CMK (cell line): ENCODE measurements at places on chromosomes 5 and 9.

DNA sequence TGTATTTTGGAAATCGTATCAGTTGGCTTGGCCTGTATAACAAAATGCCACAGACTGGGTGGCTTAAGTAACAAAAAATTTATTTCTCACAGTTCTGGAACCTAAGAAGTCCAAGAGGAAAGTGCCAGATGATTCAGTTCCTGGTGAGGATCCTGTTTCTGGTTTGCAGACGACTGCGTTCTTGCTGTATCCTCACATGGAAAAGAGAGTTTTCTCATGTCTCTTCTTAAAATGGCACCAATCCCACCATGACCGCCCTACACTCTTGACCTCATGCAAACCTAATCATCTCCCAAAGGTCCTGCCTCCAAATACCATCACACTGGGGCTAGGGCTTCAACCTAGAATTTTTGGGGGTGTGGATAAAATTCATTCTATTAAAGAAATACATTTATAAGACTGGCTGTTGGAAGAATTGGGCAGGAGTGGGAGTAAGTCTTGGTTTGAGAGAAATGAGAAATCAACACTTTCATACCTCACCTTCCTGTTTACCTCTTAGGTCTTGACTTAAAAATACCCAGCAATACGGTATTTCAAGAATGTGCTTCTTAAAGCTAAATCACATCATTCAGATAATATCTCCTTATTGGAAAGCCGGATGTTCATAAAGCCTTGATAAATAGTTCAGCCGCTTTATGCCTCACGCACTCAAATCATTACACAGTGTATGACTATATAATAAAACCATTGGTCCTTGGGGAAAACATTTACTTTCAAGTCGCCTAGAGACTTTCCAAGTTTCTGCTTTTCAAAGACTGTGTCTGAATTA is 28.7 kb downstream of the PTTG1 start:
- DNase-seq: no peak

GRCh38 chr9:16310278-16311110 is 560.0 kb downstream of the BNC2 start:
- no peak for DNase-seq

- no peak for DNase-seq
These were observed 35.7 kb downstream of the LMX1B start for GRCh38 chr9:126649477-126649876.

- no peak for DNase-seq
These were observed 33.2 kb downstream of the TTLL11 start for GRCh38 chr9:122059955-122060324.

DNA sequence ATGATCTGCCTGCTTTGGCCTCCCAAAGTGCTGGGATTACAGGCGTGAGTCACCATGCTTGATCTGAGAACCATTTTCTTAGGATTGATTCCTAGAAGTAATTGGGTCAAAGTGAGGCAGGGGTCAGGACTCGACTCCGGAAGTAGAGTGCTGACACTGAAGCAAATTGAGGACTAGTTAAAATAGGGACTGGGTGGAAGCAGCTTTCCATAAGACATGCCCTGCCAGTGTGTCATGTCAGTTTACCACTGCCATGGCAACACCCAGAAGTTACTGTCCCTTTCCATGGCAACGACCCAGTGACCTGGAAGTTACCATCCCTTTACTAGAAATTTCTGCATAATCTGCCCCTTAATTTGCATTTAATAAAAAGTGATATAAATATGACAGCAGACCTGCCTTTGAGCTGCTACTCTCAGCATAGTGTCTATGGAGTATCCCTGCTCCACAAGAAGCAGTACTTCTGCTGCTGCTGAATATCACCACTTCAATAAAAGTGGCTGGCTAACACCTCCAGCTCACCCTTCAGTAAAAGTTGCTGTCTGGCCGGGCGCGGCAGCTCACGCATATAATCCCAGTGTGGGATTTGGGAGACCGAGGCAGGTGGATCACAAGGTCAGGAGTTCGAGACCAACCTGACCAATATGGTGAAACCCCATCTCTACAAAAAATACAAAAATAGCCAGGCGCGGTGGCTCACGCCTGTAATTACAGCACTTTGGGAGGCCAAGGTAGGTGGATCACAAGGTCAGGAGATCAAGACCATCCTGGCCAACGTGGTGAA is 47.8 kb upstream of the JADE2 start:
- DNase-seq: no peak

DNA sequence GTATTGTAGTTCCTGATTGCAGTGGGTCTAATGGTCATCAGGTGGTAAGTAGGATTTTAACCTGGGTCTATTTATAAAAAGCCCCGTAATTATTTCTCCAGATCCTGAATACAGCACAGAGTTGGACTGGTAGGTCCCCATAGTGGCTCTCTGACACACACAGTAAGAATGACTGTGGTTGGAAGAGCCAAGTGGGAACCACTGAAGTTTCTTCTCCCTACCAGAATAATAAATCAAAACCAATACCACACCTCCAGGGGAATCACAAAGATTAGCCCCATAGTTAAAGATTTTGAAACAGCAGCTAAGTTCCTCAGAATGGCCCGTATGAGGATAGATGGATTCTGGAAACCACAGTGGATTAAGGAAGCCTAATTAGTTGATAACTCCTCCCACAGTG is 68.4 kb upstream of the ZFR start:
- DNase-seq: no peak

- no peak for DNase-seq
These were observed 1034.4 kb downstream of the CDH9 start for GRCh38 chr5:26003966-26004365.

- no peak for DNase-seq
These were observed 18.1 kb downstream of the DYNC2I2 start for GRCh38 chr9:128638580-128638979.

GRCh38 chr9:33332011-33332410 is 41.7 kb downstream of the NFX1 start:
- no peak for DNase-seq

DNA sequence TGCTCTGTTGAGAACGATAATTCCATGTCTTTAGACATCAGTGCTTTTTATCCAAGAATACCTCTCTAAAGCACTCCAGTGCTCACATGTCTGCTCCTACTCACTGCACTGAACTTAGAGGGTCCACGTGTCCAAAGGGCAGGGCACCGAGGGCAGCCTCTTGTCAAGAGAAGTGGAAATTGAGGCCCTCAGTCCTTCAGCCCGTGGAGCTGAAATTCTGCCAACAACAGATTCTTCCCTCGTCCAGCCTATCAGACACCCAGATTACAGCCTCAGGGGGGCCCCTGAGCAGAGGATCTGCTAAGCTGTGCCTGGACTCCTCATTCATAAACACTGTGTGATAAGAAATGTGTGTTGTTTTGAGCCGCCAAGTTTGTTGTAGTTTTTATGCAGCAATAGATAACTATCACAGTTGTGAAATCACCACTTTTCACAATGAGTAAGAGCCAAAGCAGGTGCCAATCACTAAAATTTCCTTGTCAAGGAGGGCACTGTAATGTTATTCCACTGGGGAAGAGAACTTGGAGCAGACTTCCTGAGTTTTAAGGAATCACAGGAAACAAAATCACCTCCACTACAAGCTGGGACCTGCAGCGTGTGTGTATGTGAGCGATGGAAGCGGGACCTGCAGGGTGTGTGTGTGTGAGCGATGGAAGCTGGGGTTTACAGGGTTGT is 58.8 kb upstream of the IGFBPL1 start:
- DNase-seq: no peak

- no peak for DNase-seq
These were observed 3.1 kb downstream of the TSPAN17 start for GRCh38 chr5:176650354-176650884.

- no peak for DNase-seq
These were observed 62.1 kb downstream of the ARSB start for GRCh38 chr5:78922879-78923621.

DNA sequence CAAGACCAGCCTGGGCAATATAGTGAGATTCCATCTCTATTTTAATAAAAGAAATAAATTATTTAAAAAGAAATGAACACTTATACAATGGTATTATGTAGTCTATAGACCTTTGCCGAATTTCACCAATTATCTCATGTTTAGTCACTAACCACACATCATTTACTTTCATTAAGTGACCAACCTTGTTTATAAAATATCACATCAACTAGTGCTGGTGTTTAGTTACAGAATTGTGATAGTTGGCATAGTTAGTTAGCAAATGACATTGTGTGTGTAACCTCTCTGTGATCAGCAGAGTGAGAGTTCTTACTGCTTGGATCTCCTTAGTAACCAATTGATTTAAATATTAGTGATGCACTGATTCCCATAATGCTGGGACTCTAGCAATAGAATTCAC is 71.8 kb downstream of the PRR16 start:
- DNase-seq: no peak

DNA sequence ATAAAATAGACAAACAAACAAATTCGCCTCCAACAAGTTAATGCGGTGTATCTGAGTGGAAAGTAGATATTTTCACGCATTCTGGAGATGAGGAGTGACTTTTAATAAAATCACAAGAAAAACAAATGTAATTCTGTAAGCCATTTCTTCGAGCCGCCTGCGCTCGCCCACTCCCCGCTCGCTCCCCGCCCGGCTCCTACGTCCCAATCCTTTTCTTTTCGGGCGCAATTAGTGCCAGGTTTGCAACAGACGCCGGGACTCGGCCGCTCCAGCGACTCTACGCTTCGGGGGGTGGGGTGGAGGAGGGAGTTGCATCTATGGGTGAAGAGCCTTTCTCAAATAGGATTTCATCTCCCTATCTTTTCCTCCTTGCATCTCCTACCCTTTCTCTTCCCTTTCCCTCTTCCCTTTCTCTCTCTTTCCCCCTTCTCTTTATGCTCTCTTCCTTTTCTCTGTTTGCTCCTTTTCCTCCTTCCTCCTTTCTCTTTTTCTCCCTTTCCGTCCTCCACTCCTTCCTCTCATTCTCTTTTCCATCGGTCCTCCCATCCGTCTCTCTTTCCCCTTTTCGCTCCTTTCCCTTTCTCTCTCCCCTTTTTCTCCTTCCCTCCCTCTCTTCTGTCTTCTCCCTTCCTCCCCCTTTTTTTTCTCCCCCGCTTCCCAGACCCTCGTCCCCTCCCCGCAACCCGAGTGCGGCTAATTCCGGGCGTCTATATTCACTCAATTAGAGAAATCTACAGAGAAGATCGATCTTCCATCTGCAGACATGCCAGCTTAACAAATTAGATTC is 6.1 kb upstream of the OTP start:
- DNase-seq: no peak

- no peak for DNase-seq
These were observed 81.0 kb downstream of the NDUFAF2 start for GRCh38 chr5:61026004-61026403.

DNA sequence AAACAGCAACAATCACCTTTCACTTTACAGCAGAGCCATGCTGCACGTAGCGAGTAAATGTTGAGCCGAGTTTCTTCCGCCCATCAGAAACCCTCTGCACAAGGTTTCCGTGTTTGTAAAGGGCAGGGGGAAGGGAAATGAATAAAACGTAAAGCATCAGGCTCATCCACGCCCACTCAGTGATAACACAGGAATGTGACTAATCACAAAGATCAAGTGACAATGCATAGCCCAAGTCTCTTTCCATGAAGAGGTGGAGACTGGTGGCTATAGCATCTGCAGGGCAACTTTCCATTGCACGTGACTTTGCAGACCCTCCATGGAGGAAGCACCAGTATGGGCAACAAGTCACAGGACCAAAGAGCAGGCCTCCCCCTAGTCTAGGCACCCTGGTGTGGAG is 56.6 kb downstream of the CAMSAP1 start:
- no peak for DNase-seq

DNA sequence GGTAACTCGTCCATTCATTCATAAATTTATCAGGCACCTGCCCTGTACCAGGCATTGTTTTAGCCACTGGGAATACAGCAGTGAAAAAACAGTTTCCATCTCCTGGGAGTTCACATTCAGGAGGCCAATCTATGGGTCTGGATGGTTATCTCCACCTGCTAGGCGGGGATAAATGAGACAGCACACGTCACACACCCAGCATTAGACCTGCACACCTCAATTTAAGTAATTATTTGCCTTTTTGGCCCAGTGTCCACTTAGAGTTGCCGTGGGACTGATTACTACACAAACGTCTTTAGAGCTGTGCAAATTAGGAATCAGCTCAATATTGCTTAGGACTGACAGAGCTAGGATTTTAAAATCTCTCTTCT is 46.1 kb downstream of the STK10 start:
- DNase-seq: no peak

- DNase-seq: no peak
These were observed 358.6 kb downstream of the ADGRV1 start for GRCh38 chr5:90916947-90917800.

GRCh38 chr9:105459336-105459735 is 11.5 kb downstream of the FSD1L start:
- no peak for DNase-seq

DNA sequence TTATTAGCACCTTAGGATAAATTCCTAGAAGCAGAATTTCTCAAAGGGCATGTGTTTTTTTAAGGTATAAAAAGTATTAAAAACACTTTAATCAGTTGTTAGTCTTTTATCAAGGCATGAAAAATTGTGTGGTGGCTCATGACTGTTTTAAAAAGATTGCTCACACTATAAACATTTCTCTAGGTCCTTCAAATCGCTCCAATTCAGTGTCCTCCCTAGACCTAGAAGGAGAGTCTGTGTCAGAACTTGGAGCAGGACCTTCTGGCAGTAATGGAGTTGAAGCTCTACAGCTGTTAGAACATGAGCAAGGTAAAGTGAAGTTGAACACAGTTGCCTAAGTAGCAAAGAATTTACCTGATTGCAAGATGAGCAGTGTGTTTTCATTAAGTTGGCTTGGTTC is 62.0 kb downstream of the GAPVD1 start:
- no peak for DNase-seq

DNA sequence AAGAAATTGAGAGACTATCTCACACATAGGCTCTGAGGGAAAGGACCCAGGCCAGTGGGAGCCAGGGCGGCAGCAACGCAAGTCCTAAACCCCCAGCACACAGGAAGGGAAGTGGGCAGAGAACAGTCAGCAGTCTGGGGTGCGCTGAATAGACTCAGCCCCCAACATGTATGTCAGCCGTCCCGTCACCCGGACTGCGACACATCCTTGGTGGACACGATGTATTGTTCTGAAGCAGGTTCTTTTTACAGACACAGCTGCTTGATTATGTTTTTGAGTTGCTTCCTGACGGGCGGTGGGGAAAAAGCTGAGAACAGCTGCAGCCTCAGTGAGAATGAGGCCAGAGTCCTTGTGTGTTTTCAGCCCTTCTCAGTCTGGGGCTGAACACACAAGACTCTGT is 64.1 kb upstream of the CXCL14 start:
- DNase-seq: no peak

- no peak for DNase-seq
These were observed 250.4 kb upstream of the ST8SIA4 start for GRCh38 chr5:101153526-101153925.

- no peak for DNase-seq
These were observed 541.2 kb downstream of the PTPRD start for GRCh38 chr9:10071579-10071978.

- peak; percentile 87 for DNase-seq
These were observed at the start of gene DPM2 for GRCh38 chr9:127937388-127938297. DPM2 (minus strand) TSS chr9:127937854; CDS start chr9:127937820, 34 bp downstream.

- DNase-seq: no peak
These were observed at the start of gene ASTN2 for GRCh38 chr9:117414906-117415331. ASTN2 (minus strand) TSS chr9:117415057; CDS start chr9:117414938, 119 bp downstream.
